ENCODE measurements at places on chromosomes 1 and 21.

- DNase-seq: peak; percentile 39
These were observed 17.3 kb downstream of the S1PR1 start for GRCh38 chr1:101253976-101254674.

- DNase-seq: peak; percentile 90
These were observed 464.5 kb downstream of the USP25 start for GRCh38 chr21:16194095-16194787.

DNA sequence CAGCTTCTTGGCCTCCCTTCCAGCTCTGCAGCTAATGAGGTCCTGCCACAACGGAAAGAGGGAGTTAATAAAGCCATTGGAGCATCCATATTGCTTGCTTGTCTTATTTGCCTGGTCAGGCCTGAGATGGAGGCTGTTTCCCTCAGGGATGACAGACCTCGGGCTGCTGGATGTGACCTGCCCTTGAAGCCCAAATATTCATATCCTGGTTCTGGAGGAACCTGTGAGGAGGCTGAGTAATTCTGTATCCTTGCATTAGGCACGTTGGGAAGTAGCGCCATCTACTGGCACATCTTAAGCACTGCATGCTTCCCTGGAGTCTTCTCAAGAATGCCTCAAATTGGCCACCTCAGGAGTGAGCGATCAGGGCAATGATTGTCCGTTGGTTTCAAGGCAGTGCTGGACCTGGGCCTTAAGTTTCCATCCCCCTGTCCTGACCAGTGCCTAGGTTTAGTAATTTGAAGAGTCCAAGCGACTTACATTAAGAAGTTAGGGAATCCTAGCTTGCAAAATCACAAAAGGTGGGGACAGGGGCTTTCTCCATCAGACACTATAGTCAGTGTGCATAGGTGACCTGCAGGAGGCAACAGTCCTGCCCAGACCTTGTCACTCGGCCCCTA, 13.8 kb upstream of the NASP start:
- DNase-seq: peak; percentile 85

GRCh38 chr1:222697826-222698225, 14.5 kb downstream of the AIDA start:
- DNase-seq: no peak

- peak; percentile 45 for DNase-seq
These were observed 84.1 kb downstream of the PGBD5 start for GRCh38 chr1:230342019-230342418.

DNA sequence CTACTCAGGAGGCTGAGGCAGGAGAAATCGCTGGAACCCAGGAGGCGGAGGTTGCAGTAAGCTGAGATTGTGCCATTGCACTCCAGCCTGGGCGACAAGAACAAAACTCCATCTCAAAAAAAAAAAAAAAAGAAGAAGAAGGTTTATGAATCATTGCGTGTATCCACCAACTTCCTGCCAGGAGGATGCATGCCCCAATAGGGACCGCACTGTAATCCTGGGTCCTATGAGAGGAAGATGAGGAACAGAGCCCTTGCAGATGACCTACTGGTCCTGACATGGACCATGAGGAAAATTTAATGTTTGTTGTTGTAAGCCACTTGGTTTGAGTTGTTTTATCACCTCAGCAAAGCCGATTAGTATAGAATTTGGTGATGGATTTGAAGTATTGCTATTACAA, 56.7 kb downstream of the PTGS2 start:
- no peak for DNase-seq

- no peak for DNase-seq
These were observed 31.8 kb downstream of the GNG4 start for GRCh38 chr1:235617808-235618207.

GRCh38 chr1:196774175-196774574, 465 bp upstream of the CFHR3 start:
- peak; percentile 23 for DNase-seq

- DNase-seq: no peak
These were observed 4.2 kb upstream of the PTPN22 start for GRCh38 chr1:113875714-113876113.

GRCh38 chr1:10906866-10907519, 105.5 kb upstream of the TARDBP start:
- no peak for DNase-seq

- DNase-seq: peak; percentile 76
These were observed 731 bp downstream of the EFNA4 start for GRCh38 chr1:155064111-155064831.

GRCh38 chr21:30408782-30409494, 13.1 kb downstream of the KRTAP13-1 start:
- DNase-seq: peak; percentile 88

DNA sequence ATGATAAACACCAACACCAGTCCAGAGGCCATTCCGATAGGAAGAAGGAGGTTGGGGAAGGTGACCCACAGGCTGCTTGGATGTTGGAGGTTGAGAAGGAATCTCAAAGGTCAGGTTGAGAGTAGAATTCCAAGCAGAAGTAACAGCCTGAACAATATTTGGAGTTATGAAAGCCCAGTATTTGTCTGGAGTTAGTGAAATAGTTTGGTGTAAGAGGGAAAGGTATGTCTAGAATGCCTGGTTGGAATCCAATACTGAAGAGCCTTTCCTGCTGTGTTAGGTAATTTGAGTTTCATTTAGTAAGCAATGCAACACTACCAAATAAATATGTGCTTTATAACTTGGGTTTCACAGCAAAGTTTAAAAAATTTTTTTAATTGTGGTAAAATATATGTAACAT, 70.5 kb upstream of the MCOLN3 start:
- DNase-seq: no peak

DNA sequence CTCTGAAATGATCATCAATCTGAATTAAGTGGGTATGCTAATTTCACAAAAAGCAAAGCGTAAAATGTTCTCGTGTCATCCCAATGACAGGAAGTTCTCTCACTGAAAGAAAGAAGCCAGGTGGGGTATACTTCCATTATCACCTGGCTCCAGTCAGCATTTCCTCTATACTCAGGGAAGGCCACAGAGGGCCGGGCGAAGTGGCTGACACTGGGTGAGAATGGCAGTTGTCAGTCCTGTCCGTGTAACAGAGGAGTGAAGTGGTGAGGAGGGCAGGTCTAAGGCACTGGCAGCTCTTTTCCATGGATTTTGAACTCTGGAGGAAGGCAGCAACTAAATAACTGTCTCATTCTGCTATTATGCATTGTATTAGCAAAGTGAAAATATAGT, 60.4 kb downstream of the CAPN2 start:
- no peak for DNase-seq
